ENCODE measurements at places on chromosomes 16 and 17.

- DNase-seq, result peak; percentile 38
Measured at GRCh38 chr16:12260647-12261262, 284.2 kb downstream of the SNX29 start.

- DNase-seq, result no peak
Measured at GRCh38 chr17:63611354-63611753, 10.7 kb downstream of the TACO1 start.

DNA sequence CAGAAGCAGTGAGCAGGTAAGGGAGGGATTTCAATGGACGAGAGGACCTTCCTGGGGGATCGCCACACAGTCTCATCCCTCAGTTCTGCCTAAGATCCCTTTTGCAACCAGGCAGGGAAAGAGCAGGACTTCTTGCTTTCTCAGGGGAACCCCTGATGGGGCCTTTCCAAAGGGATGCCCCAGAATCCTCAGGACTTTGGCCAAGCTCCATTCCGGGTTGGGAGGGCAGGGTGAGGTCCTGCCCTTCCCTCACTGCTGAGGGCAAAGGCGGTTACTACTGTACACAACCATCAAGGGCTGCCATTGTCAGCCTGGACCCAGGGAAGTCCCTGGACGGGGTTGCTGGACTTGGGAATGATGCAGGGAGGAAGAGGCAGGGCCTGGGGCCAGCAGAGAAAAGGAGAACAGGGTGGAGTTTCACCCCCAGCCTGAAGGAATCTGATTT, 9.7 kb downstream of the PRR29 start:
- no peak for DNase-seq

GRCh38 chr17:67531291-67531690, 154.2 kb downstream of the PITPNC1 start:
- peak; percentile 45 for DNase-seq

- no peak for DNase-seq
Measured at GRCh38 chr17:59812139-59812538, 80.6 kb downstream of the TUBD1 start.

DNA sequence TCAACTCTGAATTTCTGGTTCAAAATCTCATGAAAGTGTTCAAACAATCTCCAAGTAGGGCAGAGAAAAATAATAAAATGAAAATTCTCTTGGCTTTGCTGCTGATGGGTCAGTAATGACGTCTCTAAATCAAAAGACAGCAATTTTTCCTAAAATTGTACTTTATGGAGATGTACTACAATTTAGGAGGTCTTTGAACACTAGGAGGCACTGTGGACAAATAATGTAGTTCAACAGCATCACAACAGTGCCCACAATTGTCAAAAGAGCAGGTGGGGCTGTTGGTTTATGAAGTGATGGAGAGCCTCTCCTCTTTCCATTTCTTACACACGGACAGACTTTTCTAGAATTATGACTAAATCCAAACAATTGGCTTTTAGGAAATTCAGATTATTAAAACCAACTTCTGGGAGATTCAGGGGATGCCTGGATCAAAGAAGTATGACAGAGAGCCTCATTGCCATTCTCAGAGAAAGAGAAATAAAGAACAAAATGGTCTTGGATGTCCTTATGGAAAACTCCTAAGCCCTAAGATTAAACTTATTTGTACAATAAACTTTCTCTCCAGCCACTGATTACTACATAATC, 23.8 kb downstream of the EZH1 start:
- peak; percentile 72 for DNase-seq

DNA sequence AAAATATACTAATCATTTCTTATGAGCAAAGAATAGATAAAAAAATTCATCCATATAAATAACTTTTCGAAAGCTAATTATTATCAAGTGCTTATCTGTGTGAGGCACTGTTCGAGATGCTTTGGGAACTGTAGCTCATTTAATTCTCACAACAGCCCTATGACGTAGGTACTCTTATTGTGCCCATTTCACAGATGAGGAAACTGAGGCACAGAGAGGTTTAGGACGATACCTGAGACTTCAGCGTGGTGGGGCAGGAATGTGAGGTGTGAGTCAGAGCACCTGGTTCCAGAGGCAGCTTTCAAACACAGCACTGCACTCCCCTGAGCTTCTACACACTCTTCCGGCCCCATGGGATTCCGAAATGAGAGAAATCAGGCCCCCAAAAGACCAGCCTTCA, 185.8 kb upstream of the HSBP1 start:
- no peak for DNase-seq

GRCh38 chr16:66300501-66300900, 66.0 kb upstream of the CDH5 start:
- no peak for DNase-seq

- no peak for DNase-seq
Measured at GRCh38 chr16:24771779-24772157, 42.3 kb downstream of the TNRC6A start.

GRCh38 chr17:71422968-71423367, 697.9 kb upstream of the SOX9 start:
- no peak for DNase-seq

DNA sequence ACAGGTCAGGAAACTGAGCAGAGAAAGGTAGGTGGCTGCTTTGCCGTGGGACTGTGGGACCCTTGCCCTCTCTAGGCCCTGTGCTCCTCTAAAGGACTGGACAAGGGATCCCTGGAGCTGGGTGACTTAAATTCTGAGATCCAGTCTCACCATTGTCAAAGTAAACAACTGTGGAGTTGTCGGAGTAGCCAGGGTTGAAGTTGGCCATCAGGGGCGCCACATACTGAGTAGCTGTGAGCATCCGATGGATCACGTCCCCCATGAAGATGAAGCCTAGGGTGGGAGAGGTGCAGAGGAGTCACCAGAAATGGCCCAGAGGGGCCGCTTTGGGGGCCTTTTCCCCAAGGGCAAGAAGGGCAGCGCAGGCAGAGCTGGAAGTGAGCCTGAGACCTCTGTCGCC, 43.5 kb downstream of the PLXDC1 start:
- no peak for DNase-seq

- DNase-seq, result no peak
Measured at GRCh38 chr16:89154390-89155183, 17.0 kb upstream of the CDH15 start.

DNA sequence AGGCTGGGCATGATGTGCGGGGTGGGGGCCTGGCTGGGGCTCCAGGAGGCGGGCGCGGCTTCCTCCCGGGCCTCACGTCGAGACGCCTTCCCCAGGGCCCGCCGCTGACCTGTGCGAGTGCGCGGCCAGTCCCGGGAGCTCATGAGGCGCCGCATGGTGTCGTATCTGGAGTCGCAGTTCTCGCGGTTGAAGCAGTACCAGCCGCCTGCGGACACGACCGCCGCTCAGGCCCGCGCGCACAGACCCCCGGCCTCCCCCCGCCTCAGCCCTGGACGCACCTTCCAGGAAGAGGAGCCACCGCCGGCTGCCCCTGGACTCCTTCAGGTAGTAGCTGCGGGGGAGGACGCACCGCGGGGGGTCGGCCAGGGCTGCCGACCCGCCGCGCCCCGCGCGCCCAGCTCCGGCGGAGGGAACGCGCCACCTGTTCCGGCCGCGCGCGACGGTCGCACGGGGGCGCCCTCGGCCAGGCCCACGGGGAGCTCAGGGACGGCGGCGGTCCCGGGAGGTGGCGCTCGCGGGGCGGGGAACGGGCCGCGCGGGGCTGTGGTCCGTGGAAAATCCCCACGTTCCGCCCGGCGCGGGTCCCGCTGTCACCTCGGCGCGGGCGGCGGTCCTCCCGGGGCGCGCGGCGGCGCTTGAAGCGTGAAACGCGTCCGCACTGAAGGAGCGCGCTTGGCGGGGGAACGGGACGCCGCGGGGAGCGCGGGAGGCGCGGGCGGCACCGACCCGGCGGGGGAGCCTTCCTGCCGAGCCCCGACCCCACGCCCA, 1.4 kb downstream of the NOTUM start:
- peak; percentile 79 for DNase-seq

DNA sequence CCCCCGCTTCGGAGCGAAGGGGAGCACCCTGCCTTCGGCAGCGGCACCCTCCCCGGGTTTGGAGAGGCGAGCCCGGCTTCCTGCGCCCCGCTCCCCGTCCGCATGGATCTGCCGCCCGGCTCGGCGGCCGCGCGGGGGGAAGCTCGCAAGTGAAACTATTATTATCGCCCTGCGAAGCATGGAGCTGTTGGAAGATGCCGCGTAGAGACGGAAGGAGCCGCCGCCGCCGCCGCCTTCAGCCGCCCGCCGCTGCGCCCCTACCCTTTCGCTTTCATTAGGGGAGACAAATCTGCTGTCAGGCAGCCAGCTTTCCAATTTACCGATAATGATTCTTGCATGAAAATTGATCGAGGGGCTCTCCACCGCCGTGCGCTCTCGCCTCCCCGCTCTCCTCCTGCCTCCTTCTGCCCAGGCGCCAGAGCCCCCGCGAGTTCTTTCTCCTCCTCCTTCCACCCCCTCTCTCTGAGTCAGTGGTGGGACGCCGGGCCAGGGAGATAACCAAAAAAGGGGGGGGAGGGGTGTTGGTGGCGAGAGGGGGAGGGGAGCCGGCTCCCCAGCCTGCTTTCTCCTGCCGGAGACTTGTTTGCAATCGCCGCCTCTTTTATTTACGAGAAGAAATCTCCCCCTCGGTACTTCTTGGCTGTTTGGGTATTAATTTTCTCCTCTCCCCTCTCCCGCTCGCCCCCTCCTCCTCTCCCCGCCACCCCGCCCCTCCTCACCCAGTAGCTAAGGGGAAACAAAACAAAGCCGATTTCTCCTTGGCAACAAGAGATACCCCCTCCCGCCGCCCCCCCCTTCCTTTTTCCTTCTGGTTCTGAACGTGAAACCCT, 58.0 kb upstream of the GSE1 start:
- peak; percentile 75 for DNase-seq

DNA sequence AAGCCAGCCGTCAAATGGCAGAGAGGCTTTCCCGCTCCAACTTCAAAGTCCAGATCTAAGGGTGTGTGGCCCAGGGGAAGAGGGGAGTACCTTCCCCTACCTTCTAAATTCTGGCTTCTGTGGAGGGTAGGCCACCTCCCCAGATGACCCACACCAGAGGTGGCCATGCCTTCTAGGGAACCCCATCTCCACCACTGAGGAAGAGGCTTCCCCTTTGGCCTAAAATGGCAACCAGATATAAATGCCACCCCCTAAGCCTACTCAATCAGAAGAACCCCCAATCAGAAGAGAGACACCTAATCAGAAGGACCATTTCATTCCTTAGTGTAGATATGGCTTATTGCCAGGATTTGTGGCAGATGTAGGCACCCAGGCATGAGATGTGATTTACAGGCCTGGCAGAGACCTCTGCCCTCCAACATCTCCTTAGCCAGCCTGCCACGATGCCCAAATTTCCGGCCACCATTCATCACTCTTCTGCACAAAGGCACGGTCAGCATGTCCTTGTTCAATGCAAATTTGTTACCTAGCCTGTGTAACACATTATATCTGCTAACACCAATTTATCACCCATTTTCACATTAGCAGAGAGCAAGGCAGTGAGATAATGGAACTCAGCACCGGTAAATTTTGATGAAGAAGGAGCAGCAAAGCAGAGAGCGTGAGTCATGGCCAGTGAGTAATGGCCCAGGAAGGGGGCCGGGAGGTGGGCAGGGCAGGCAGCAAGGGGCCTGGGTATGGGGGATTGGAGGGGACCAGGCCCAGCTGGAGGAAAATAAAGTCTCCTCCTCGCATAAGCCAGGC, 1.2 kb upstream of the MGAT5B start:
- DNase-seq, result no peak

- no peak for DNase-seq
Measured at GRCh38 chr16:606656-607307, 16.9 kb downstream of the RAB40C start.

DNA sequence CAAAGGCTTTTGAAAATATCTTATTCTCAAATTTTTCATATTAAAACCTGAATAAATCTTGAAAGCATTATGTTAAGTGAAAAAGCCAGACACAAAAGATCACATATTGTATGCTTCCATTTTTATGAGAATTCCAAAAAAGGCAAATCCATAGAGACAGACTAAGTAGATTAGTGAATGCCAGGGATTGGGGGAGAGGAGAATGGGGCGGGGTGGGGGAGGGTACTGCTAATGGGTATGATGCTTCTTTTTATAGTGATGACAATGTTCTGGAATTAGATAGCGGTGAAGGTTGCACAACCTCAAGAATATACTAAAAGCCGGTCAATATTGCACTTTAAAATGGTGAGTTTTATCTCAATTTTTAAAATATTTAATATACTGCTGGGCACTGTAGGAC, 44.0 kb downstream of the XPO6 start:
- DNase-seq, result no peak

GRCh38 chr17:63634816-63635215, 12.6 kb downstream of the MAP3K3 start:
- DNase-seq, result no peak

- no peak for DNase-seq
Measured at GRCh38 chr16:86894925-86895324, 316.6 kb downstream of the FOXL1 start.

GRCh38 chr16:79407005-79407404, 193.5 kb downstream of the MAF start:
- no peak for DNase-seq

DNA sequence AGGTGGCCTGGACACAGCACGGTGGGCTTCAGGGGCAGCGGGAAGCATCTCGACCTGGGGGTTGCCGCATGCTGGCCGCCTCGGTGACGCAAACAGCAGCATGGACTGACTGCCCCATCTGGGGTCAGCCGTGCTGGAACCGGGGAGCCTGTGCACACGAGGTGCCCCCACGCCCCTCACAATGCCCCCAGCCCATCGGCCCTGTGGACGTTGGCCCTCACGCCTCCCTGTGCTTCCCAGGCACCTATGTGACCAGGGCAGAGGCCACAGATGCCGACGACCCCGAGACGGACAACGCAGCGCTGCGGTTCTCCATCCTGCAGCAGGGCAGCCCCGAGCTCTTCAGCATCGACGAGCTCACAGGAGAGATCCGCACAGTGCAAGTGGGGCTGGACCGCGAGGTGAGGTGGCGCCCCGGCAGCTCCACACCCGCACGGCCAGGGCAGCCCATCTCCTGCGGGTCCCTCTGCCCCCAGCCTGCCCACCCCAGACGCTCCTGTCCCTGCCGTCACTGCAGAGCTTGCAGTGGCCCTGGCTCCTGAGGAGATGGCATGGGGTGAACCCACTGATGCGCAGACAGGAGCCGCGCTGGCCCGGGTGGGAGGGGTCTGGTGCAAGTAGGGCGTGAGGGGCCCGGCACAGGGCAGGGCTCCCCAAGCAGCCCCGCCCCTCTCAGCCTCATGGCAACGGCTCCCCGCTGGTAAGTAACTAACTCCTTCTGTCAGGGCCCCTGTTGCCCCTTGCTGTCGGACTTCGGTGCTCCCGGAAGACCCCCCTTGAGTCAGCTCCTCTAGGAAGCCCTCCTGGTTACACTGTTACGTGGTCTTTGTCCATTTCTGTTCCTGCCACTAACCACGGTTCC, 13.6 kb downstream of the CDH15 start:
- no peak for DNase-seq

DNA sequence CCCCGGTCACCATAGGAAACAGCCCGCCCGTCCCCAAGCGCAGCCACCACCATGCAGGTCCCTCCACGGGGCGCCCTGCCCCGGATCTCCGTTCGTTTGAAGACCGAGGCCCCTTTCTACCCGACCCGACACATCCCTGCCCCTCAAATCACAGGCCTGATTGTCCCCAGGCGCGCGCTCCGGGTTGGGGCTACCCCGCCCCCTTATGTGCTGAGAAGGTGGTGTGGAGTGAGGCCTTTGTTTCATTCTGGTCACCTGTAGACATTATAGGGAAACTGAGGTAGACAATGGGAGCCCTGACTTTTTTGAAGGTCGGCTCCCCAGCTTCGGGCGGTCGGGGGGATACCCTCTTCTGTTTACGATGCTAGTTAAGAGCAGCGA, 763 bp upstream of the ACTG1 start:
- DNase-seq, result peak; percentile 41

Measured in iPS-NIHi11 (cell line).